Activated naive CD4-positive, alpha-beta T cell treated with anti-CD3 and anti-CD28 coated beads, Interleukin-2, amount 10 ng/mL, durations not matched to agents 5 hours and 36 hours (primary cell): ENCODE measurements at places on chromosomes 2 and 18. TPM values are rescaled to one million over a fixed set of nuclear protein-coding genes. Genes with fewer than 3 reads are reported as not detected.

Gene SERPINB5
- not detected for total RNA-seq

Gene CIB4
- not detected for total RNA-seq

Gene NOP58
- total RNA-seq = 86.8 TPM

Gene GBX2
- not detected for total RNA-seq

Gene FASTKD1
- total RNA-seq = 35.4 TPM

Gene BABAM2
- 39.6 TPM for total RNA-seq

Gene SEC11C
- 54.7 TPM for total RNA-seq

Gene ZC3H6
- total RNA-seq = 16.4 TPM

Gene EDAR
- 0.63 TPM for total RNA-seq

Gene TUBB8B
- total RNA-seq = not detected

Gene RFX8
- 0.73 TPM for total RNA-seq

Gene FHOD3
- not detected for total RNA-seq

Gene RAB27B
- 3.4 TPM for total RNA-seq

Gene MYO1B
- total RNA-seq = 2.2 TPM

Gene TRAPPC12
- total RNA-seq = 83.3 TPM

Gene SP9
- not detected for total RNA-seq

Gene ADGRF3
- total RNA-seq = 5.2 TPM

Gene CXCR1
- total RNA-seq = 0.53 TPM

Gene CELF4
- not detected for total RNA-seq

Gene DNAJC5G
- total RNA-seq = not detected

Gene CAPN10
- 45.0 TPM for total RNA-seq

Gene UGT1A5
- total RNA-seq = not detected

Gene RAD51AP2
- not detected for total RNA-seq

Gene FOXI3
- not detected for total RNA-seq

Gene ERFE
- total RNA-seq = 0.29 TPM

Gene GKN2
- not detected for total RNA-seq

Gene L3MBTL4
- 0.07 TPM for total RNA-seq

Gene SP5
- not detected for total RNA-seq
